Activated naive CD4-positive, alpha-beta T cell (primary cell): ENCODE measurements at places on chromosomes 1 and 21.
A peak's percentile ranks its signal among the peaks of the same experiment; 100 is the strongest.

DNA sequence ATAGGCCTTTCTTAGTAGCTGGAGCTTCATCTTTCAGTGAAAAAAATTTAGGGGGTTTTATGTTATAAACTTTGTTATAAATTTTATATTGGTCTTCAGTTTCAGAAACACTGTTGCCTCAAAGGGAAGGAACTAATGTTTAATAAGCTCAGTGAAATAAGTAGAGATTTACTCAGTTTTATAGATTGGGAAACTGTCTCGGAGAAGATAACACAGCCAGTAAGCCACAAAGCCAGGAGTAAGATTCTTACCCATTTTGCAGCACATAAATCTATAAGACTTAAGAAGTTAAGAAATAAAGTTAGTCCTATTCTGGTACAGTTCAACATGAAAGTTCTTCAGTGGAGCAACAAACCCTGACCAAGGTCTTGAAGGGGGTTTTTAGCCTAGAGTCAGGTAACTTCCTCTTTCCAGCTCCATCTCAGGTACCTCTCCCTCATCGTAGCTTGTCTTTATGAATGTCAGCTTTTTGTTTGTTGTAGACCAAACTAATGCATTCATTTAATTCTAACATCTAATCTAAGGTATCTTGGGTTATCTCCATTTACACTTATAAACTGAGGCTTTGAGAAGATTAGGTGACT lies 3.3 kb downstream of the KPNA6 start:
- no peak for DNase-seq

- DNase-seq = no peak
These were observed 54.1 kb downstream of the SIK1 start for GRCh38 chr21:43372663-43373361.

DNA sequence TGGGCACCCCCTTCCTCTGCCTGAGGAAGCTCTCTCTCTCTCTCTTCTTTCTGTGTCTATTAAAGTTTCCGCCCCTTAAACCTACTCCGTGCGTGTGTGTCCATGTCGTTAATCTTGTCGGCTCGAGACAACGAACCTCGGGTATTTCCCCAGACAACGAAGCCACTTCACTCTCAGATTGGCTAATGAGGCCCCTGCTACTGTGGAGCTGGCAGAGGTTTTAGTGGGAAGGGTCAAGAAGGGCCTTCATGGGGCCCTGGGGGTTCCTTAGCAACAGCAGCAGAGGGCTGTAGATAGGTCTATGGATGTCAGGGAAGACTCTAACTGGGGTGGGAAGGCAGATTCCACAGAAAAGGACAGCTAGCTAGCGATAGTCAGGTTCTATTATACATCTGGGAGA lies 239.8 kb upstream of the RAB4A start:
- DNase-seq = no peak

- no peak for DNase-seq
These were observed 53.3 kb upstream of the HMGB4 start for GRCh38 chr1:33810571-33810970.

- DNase-seq = no peak
These were observed 4.4 kb upstream of the JUN start for GRCh38 chr1:58788259-58788658.

- DNase-seq = no peak
These were observed 23.0 kb upstream of the DDOST start for GRCh38 chr1:20684050-20684620.

GRCh38 chr1:220892997-220893700 lies 13.9 kb downstream of the HLX start:
- no peak for DNase-seq

DNA sequence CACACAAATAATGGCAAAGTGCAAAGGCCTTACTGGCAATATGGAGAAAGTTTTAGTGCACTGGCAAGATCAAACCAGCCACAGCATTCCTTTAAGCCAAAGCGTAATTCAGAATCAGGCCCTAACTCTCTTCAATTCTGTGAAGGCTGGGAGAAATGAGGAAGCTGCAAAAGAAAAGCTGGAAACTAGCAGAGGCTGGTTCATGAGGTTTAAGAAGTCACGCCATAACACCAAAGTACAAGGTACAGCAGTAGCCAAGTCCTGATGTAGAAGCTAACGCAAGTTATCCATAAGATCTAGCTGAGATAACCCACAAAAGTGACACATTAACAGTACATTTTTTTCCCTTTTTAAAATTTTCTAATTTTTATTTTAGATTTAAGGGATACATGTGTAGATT lies 57.1 kb downstream of the SLC27A3 start:
- no peak for DNase-seq

- DNase-seq = no peak
These were observed 24.0 kb upstream of the CDK18 start for GRCh38 chr1:205480349-205480985.

DNA sequence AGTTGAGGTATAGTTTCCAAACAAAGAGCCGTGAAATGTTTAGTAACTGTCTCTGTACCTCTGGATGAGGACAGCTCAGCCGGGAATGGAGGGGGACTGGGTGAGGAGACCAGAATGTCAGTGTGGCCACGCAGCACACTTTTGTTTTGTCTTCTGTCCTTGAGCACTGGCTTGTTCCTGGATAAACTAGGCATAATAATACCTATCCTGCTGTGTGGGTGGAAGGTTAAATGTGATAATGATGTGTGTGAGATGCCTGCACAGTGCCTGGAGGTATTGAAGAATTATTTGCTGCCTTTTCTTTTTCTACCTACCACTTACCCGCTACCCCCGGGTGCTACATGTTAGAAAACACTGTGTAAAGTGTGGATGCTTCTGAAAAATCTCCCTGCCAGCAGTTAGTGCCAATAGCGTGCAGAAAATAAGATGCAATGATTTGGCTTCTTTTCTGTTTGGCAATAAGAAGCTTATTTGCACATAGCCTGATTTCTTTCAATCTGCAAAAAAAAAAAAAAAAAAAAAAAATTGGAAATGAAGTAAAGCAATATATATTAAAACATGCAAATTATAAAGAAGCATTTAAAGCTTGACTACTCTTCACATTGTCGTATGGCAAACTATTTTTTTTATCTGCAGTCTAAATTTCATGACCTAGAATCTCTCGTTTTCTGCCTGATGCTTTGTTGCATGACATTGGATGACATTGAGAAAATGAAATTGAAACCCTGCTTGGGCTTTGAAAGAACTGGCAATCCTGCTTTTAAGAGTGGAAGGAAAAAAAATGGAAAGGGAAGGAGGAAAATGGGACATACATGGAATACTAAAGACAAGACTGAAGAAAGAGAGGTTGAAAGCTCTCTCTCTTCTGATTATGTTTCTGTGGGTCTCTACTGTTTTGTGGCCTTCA lies 89.5 kb downstream of the DISC1 start:
- DNase-seq = no peak

DNA sequence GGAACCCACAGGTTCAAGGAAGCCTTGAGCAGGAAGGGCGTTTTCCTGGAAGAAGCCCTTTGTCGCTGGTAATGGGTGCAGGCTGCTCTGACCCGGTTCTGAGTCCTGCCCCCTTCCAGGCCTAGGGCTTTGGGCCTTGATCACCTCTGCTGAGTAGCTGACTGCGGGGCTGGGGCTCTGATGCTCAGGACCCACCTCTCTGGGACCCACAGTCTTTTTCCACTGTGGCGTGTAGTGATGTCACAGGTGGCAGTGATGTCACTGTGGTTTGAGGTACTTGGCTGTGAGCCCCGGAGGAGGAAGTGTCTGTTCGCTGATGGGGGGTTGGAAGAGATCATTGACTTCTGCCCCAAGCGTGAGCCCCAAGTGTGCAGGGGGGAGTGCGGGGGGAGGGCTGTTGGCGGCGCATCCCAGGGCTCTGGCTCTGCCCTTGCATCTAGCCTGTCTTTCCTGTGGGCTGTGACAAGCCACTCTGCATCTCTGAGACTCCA lies 6.9 kb downstream of the TNFRSF1B start:
- DNase-seq = peak; percentile 27

DNA sequence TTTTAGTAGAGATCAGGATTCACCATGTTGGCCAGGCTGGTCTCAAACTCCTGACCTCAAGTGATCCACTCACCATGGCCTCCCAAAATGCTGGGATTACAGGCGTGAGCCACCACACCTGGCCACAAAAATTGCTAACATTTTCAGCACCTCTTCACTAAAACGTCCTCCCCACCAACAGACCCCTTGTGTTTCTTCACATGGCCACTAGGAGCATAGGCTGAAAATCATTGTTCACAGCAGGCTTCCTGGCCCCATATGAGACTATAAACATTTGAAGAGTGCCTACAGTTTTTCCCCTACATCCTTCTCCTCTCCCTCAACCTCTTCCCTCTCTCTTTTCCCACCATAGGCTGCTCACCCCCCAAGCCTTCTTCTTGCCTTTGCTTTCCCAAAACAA lies 28.0 kb upstream of the SFPQ start:
- DNase-seq = no peak

DNA sequence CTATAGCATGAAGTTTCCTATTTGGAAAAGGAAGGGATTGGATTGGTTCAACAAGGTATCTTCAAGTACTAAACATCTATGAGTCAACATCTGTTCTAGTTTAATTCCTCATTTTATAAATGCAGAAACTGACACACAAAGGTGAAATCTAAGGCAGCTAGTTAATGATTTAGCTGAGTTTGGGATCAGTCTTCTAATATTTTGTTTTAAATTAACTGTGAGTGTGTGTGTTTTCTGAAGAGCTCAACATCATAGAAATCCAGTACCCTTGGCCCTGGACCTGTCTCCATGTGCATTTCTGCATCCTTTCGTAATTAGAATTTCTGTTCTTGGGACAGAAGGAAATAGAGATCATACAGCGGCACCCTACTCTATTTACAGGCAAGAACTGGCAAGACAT lies 105.9 kb downstream of the RGS2 start:
- DNase-seq = no peak

GRCh38 chr1:50562106-50562505 lies 138.9 kb upstream of the DMRTA2 start:
- DNase-seq = no peak

- DNase-seq = no peak
These were observed 12.8 kb downstream of the EIF2B3 start for GRCh38 chr1:44973645-44974044.

- no peak for DNase-seq
These were observed 9.6 kb downstream of the PM20D1 start for GRCh38 chr1:205840146-205840923.

DNA sequence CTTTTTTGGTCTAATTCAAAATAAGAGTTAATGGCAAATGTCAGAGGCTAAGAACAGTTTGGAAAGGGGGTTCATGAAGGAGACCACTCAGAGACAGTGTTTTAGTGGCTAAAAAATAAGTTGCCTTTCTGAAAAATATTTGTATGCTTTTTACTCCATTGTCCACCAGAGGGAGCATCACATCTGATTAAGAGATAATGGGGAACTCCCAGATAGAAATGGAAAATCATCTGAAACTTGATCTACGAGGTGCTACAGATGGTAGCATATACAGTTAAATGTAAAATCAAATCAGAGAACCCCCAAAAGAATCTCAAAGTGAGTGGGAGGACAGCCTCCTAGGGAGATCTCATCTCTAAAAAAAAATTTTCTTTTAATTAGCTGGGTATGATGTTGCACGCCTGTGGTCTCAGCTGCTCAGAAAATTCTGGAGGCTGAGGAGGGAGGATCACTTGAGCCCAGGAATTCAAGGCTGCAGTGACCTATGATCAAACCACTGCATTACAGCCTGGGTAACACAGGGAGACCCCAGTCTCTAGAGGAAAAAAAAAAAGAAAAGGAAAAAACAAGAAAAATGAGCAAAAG lies 9.7 kb downstream of the SMYD3 start:
- DNase-seq = no peak

DNA sequence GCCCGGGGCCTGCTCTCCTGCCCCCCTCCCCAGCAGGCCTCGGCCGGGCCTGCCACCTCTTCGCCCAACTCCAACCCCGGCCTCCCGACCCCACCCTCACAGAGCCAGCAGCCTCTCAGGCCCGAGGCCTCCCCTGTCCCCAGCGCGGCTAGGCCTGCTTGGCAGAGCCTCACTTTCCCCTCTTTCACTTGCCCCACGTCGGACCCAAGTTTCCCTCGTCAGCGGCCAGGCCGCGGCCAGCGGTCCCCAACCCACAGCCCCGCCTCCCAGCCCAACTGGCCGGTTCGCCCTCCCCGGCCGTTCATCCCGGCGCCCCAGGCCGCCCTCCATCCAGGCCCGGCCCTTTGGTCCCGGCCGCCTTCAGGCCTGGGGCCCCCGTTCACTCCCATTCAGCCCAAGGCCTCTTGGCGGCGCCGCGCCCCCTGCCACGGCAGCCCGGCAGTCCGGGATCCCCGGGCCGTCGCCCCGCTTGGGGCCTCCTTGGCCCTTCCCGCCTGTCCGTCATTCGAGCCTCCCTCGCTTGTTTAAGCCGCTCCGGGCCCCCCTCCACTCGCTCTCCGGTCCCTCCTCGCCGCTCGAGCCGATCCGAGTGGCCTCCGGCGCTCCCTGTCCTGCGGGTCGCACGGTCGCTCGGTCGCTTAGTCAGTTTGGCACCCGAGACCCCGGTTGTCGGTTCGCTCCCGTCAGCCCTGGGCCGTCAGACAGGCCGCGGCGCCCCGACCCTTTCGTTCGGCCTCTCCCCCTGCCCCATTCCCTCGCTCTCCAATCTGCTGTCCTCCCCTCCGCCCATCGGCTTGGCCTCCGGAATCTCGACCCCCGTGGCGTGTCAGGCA lies 1.4 kb downstream of the LRRC41 start:
- peak; percentile 25 for DNase-seq

GRCh38 chr1:221994939-221995338 lies 253.1 kb upstream of the DUSP10 start:
- DNase-seq = no peak

DNA sequence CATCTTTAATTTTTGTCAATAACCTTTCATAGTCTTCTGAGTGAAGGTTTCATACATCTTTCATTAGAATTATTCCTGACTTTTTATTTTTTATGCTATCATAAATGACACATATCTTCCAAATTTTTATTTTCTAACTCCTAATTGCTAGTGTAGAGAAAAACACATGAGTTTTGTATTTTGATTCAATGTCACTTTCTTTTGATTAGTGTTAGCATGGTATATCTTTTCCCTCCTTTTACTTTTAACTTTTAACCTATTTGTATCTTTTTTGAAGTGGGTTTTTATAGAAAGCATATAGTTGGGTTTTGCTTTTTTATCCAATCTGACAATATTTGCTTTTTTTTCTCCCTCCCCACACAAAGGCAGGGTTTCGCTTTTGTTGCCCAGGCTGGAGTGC lies 43.2 kb downstream of the SDCCAG8 start:
- no peak for DNase-seq
